ENCODE measurements at places on chromosomes 3 and 15.

DNA sequence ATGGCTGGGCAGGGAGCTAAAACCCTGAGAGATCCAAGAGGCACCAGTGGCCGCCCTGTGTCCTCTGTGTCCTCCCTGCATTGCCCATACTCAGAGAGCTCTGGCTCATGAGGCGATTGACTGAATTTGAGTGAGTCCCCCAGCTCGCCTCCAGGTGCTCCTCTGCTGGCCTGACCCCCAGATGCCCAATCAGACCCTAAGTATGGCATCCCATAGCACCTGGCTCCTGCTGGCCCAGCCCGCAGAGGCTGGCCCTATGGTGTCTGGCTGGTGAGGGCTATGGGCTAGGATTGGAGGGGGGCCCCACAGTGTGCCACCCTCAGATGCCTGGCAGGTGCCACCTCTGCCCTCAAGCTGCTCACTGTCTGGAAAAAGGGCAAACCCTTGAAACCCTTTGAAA lies 1.6 kb upstream of the TKT start:
- DNase-seq: no peak

DNA sequence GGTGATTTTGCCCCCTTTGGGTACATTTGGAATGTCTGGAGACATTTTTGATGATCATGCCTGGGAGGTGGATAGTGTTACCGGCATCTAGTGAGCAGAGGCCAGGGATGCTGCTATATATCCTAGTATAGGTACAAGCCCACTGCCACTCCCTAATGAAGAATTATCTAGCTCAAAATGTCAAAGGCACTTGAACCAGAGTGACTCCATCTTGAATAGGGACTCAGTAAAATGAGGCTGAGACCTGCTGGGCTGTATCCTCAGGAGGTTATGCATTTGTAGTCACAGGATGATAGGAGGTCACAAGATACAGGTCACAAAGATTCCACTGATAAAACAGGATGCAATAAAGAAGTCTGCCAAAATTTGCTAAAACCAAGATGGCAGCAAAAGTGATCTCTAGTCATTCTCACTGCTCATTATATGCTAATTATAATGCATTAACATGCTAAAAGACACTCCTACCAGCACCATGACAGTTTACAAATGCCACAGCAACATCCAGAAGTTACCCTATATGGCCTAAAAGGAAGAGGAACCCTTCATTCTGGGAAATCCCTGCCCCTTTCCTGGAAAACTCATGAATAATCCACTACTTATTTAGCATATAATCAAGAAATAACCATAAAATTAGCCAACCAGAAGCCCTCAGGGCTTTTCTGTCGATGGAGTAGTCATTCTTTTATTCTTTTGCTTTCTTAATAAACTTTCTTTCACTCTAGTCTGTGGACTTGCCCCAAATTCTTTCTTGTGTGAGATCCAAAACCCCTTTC lies 40.0 kb upstream of the FAM3D start:
- no peak for DNase-seq

DNA sequence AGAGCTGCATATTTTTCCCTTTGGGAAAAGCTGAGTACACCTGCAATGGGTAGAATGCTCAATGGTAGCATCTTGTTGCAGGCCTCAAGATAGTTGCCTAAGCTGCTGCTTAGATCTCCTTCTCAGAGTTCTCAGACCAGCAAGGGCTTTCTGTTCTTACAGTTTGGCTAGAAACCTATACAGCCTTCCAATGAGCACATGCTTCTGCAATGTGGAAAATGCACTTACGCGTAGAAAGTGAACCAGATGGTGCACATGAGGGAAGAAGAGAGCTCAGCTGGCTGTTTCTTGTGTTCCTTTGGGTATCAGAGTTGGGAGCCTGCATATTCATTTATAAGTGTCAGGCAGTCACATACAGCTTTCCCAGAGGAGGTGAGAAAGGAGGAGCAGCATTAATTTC lies 136.4 kb downstream of the B3GALNT1 start:
- DNase-seq: no peak

- no peak for DNase-seq
These were observed 399 bp upstream of the SUCLG2 start for GRCh38 chr3:67654844-67655177.

GRCh38 chr3:127888564-127889107 lies 26.4 kb upstream of the KBTBD12 start:
- no peak for DNase-seq

DNA sequence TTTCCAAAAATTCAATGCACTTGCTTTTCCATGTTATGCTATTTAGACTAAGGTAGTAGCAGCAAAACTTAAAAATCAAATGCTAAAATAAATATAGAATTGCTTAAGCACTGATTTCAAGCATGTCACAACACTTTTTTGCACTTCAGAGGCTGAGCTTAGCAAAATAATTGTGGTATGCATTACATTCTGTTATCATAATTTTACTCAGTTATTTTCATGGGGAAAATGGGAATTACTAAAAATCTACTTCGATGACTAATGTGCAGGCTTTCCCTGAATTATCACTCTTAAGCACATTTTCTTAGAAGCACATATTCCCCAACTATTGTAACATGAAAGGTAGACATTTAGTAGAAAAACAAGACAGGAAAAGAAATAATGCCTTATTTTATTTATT lies 322.4 kb upstream of the CBLB start:
- DNase-seq: no peak

GRCh38 chr15:97196048-97197014 lies 764.2 kb upstream of the ARRDC4 start:
- DNase-seq: no peak

DNA sequence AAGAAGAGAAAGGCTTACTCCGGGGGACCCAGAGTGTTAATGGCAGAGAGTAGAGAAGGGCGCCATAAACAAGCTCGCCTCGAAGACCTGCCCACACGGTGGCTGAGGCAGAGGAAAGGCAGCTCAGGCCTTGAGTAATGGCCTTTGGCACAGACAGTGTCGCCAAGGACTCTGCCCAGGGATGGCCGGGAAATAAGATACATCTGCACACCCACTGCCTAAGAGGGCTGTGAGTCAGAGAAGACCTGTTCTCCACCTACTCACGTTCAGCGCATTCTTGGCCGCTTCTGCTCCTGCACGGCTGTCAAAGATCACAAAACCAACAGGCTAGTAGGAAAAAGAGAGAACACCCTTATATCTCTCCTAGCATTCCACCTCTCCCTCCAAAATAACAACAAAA lies 26.2 kb downstream of the RBPMS2 start:
- no peak for DNase-seq

GRCh38 chr3:57852896-57853295 lies 96.8 kb downstream of the SLMAP start:
- no peak for DNase-seq

DNA sequence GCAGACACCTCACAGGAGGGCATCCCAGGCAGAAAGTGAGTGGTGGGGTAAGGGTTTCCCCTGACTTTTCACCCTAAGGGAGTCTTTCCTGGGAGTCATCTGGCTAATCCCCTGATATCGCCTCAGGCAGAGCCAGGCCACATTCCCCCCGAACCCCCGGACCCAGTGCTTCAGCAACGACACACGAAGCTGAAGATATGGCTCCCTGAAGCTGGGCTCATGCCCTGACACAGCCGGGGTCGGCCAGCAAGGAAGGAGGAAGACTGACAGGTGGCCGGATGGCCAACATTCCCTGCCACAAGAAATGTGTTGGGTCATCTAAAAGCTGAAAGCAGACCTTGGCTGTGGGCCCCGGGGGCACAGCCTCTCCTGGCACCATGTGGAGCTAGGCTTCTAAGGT lies 14.4 kb downstream of the CHST13 start:
- no peak for DNase-seq

DNA sequence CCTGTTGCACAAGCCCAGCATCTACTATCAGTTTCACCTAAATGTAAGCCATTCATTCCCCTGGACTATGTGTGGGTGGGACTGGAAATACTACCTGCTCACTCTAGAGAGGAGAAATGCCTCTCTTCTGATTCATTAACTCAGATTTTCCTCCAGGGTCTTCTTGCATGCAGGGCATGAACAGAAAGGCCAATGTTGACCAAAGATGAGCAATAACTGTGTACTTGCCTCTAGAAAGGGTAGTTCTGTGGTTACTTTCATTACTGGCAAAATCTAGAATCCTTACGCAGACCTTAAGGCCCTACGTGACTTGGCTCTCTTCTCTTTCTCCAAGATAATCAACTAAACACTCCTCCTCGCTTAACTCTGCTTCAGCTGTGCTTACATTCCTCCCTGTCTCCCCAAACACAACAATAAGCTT lies 81.4 kb upstream of the PSMD6 start:
- no peak for DNase-seq

DNA sequence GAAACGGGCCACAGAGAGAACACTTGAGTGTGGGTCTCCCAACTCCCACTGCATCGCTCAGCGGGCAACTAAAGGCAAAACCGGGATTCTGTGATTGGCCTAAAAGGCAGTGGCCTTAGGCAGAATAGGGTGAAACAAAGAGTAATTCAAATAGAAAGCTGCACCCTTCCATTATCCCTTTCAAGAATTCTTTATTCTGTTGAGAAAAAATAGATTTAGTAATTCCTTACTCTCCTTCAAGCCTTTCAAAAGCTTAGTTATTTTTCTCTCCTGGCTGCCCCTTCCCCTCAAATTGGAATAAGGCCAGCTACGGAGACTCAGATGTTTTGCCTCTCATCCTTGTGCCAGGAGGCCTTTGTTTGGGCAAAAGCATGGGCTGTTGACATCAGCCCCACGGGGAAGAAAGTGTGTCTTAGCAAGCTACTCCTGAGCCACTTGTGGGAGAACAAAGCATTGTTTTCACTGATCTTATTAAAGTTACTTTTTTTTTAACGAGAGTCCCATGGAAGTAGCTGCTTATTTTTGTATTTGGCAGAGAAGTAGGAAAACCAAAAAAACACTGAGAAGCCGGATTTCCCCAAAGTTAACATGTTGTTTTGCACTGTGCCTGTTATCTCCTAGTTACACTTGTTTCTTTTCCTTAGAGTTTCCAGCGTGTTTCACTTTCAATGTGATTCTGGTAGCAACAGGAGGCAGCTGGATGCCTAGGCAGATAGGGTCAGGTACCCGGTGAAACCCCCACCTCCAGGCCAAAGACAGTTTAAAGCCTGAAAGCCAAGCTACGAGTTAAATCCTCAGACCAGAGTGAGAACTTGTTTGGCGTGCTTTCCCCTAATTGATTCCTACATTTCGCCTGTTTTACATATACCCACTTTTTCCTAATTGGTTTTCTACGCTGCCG lies 2.2 kb downstream of the ST6GAL1 start:
- no peak for DNase-seq

DNA sequence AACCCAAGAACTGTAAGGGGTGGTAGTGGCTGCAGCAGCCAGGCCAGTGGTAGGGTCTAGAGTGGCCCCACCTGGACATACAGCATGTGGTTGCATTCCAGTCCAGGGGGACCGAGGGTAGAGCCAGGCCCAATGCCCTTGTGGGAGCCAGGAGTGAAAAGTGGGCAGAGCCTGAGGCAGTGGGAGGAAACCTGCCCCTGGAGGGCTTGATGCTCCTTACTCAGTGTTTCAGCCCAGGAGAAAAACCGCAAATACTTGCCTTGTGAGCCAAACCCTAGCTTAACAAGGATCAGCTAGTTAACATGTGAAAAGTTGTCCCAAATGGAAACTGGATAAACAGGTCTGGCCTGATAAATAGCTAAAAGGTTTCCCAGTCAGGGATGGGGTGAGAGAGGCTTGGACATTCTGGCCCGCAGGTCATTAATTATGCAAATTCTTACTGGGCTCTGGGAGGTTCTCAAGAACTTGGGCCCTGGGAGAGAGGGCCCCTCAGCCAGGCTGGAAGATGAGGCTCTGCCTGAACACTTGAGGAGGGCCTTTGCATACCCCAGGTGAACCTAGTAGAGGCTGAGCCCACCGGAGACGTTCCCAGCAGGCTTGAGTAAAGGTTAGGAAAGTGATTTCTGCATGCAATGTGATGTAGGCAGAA lies 222.1 kb downstream of the THSD4 start:
- no peak for DNase-seq

- DNase-seq: no peak
These were observed 1.3 kb downstream of the NOP10 start for GRCh38 chr15:34341381-34342212.

Measured in stimulated activated CD4-positive, alpha-beta T cell treated with anti-CD3 and anti-CD28 coated beads, Interleukin-15, amount 100 ng/mL, for 24 hours (primary cell).